ENCODE measurements at places on chromosomes 13 and 19.

DNA sequence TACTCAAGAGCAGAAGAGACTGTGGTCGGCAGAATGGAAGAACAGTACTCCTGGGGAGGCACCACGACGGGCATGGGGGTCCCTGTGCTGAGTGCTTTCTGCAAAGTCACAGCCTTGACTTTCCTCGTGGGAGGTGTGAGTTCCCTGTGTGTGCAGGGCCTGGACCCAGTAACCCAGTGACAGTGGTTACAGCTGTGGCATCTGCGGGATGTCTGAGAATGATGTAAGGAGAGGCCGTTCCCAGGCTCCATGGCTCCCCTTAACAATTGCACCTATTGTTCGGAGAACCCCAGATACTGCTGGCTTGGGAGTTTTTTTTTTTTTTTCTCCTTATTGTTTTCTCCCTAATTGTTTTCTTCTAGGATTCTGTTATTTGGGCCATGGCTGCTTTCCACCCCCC is 5.1 kb upstream of the NANOS2 start:
- no peak for DNase-seq

DNA sequence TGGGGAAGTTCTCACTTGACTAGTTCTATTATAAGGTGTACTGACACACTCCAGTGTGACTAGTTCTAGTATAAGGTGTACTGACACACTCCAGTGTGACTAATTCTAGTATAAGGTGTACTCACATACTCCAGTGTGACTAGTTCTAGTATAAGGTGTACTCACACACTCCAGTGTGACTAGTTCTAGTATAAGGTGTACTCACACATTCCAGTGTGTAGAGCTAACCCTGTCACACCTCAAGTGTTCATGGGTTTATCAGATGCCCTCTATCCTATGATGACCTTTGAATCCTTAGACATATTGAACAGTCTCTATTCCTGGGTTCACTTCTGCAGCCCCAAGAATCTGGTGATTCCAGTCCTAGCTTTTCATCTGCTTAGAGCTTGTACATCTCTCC is 54.6 kb upstream of the MYO16 start:
- no peak for DNase-seq

DNA sequence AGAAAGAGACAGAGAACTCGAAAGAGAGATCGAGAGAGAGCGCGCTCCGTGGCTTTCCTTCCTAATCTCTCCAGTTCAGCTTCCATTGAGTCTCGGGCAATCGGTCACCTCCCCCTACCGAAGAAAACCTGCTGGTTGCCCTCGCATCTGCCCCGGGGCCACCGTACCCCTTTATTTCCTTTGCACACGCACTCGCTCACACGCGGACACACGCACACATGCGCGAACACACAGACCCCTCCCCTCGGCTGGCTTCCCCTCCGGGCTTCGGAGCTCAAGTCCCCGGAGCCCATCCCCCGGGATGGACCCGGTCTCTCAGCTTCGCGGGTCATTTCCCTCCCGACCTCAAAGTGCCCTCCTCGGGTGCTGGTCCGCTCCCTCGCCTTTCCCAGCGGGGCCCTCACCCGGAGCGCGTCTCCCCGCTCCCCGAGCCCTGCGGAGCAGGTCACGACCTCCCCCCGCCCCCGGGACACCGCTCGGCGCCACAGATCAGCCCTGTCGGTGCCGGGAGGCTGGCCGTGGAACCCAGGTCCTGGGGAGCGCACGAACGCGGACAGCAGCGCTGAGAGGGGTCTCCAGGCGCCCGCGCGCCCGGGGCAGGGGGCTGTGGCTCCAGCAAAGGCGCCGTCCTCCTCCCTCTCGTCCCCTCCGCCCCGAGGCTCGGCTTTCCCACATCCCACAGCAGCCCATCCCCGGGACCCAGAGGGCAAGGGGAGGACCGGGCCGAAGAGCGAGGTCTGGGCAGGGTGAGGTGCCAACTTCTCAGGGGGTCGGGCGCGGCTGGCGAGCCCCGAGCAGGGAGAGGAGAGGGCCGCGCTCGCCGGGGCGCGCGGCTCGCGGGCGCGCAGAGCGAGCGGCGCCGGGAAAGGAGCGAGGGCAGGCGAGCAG is 1.8 kb downstream of the DACH1 start:
- DNase-seq: no peak

GRCh38 chr19:21758296-21758695 is 9.1 kb downstream of the ZNF100 start:
- DNase-seq: no peak

DNA sequence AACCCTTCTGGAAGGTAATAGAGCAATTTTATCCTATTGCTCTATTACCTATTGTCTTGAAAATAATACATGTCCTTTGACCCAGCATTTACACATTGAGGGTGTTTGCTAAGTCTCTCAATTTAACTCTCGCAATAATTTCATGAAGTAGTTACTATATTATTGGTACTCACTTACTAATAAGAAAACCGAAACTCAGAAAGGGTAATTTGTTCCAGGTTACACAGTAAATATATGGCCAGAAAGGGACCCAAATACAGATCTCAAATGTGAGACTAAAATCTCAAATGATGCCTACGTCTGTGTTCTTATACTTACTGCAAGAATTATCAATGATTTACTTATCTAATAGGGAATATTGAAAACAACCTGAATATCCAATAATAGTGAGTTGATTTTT is 29.7 kb upstream of the FAM216B start:
- no peak for DNase-seq

DNA sequence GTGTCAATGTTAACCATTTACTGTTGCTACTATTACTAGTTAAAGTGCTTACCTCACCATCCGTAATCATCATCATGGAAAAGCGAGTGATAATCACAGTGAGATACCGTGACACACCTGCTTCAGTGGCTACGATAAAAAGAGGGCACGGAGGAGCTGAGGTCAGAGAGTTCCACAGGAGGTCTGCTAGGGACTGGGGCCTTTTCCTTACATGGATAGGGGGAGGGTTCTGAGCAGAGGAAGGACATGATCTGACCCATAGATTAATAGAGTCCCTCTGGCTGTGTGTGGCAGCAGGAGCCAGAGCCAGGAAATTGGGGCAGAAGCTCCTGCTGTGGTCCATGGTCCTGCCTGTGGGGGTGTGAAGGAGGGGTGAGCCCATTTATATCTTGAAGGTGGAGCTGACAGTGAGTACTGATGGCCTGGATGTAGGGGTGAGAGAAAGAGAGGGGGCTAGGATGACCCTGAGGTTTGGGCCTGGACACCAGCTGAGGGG is 136.7 kb downstream of the SIPA1L3 start:
- no peak for DNase-seq
